ENCODE measurements at places on chromosomes 16 and 17.

- DNase-seq: peak; percentile 48
Measured at GRCh38 chr17:27381007-27381501, 75.2 kb upstream of the KSR1 start.

DNA sequence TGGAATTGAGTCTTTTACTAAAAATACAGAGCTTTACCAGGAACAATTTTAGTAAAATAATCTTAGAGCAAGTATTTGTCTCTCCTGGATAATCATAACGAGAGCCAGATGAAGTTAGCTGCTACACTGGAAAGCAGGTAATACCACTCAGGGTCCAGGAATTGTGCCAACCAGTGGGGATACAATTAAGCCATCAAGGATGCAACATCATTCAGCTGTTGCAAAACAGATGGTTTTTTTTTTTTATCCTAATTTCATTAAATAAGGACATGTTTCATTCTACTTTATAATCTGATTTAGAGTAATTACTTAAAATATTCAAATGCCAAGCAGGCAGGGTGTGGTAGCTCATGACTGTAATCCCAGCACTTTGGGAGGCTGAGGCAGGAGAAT lies 10.2 kb downstream of the MMD start:
- DNase-seq: no peak

DNA sequence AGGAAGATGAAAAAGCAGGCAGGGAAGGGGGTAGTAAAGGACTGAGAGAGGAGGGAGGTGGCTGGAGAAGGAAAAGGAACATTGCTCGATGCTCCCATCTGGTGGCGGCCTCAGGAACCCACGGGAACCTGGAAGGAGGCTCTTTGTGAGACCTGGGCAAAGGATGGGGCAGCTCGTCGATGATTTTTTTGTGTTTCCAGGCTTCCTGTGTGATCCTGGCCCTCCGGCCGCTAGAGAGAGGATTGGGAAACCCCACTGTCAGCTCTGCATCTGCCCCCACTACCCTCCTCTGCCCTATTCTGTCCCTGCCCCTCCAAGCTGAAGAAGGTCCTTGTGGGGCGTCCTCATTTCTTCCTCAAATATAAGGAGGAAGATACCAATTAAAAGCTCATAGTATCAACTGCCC lies 6.6 kb downstream of the WFIKKN2 start:
- peak; percentile 58 for DNase-seq

DNA sequence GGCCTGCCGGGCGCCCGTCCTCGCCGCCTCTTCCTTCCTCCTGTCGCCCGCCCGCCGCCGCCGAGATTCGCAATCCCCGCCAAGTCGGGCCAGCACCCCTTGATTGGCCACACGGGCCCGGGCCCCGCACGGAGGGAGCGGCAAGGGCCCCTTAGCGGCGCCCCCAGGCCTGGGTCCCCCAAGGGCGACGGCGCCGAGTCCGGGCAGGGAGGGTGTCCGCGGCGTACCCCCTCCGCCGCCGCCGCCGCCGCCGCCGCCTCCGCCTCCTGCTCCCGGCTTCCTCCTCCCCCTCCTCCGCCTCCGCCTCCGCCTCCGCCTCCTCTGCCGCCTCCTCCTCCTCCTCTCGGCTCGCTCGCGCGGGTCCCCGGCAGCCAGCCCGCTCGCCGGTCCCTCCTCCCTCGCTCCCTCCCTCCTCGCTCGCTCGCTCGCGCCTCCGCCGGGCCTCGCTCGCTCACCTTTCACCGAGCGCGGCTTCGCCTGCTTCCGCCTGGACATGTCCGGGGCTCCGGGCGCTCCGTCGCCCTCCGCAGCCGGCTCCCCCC lies 561 bp downstream of the ZNF423 start:
- peak; percentile 78 for DNase-seq

DNA sequence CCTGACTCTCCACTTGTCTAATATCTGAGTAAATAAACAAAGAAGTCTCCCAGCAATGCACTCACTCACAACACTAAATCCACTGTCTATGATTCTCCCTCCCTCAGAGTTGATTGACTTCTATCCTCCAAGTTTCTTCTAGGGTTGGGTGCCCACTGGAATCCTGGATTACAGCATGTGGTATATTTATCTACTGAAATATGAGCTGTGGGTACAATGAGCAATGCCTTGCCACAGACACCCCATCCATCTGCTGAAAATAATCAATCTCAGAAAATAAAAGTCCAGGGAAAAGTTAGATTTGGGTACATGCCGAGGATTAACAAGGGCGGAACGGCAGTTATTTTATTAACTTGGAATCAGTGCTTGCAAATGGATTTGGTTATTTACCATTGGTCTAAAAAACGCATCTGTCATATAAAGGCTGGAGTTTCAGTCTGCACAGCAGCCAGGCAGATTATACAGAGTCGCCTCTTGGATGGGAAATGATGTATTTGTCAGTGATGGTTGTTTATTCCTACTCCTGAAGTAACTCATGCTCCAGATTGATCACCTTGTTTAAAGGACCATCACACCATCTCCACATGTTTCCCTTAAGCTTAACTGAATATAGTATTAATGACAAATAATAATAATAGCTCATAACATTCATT lies 193.9 kb upstream of the SOX9 start:
- DNase-seq: no peak

- peak; percentile 77 for DNase-seq
Measured at GRCh38 chr17:15954222-15954621, 9.3 kb downstream of the ADORA2B start.

- DNase-seq: peak; percentile 3
Measured at GRCh38 chr17:48162946-48163506, 55.5 kb downstream of the SNX11 start.

GRCh38 chr16:87845213-87845612 lies 24.1 kb downstream of the SLC7A5 start:
- no peak for DNase-seq

- DNase-seq: no peak
Measured at GRCh38 chr16:67943619-67944504, at the start of gene LCAT. TSS of gene LCAT (minus strand) at chr16:67944120. CDS start at chr16:67944101, 19 bp downstream.

GRCh38 chr16:52647588-52647987 lies 100.6 kb upstream of the TOX3 start:
- DNase-seq: no peak

DNA sequence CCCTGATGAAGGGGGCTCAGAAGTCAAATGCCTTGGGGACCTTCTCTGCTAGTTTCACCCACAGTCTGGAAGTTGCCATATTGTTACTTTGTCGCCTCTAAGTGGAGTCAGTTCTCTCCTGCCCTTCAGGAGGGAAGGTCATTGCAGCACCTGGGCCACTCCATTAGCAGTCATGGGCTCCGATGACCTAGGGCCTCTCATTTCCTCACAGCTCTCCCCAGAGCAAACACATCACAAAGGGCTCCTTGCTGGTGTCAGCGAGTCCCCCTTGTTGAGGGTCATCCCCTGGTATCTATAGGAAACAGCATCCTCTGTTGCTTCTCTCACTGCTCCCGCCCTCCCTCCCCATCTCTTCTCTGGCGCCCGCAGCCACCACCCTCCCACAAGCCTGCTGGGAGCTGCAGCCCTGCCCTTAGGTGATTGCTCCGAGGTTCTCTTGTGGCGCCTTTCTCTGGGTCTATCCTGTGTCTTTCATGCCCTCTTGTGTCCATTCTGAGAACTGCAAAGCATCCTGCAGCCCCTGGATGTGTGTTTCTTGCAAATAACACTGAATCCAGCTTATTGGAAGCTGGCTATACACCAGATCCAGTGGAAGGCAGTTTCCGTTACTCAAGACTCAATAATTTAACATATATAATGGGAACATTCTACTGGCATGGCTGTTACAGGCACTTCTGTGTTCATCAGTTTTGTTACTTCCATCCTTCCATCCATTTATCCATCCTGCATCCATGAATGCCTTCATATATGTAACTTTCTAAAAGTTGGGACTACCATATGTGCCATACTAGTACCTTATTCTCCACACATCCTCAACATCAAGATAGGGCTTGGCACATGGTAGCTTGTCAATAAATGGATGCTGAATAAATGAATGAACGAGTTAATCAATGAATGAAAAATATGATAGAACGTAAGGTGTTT lies 21.2 kb downstream of the PDILT start:
- DNase-seq: peak; percentile 70

- no peak for DNase-seq
Measured at GRCh38 chr17:75115555-75115954, 5.8 kb downstream of the ARMC7 start.

GRCh38 chr16:11256661-11257130 lies 692 bp upstream of the SOCS1 start:
- peak; percentile 59 for DNase-seq

DNA sequence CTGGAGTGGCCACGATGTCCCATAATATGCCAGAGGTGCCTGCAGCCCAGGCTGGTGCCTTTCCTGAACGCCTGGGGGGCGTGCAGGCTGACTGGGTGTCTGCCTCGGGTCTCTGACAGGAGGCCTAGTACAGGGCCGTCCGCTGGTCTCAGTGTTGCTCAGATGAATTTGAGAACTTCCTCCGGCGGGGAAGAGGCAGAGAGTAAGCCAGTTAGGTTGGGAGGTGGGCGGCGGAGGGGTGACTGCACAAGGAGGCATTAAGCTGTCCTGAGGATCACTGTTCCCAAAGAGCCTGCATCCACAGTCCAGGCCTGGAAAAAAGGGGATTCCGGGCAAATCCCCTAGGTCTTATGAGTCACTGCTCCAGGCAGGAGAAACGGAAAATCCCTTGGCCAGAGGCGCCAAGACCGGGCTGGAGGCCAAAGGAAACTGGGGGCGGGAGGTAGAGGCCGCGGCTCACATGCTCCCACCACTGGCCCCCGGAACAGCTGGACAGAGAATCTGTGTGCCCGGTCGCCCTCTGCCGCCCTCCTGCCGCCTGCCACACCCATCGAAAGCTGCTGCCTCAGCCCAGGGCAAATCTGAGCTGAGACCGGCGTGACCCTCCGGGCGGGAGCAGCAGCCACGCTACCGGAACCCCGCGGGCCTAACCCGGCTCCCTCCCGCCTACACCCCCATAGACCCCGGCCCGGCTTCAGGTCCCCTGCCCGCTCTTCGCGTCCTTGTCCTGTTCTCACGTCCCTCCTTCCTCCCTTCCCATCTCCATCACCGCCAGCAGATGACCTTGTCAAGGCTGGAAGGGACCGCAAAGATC lies 1.2 kb downstream of the TRIM47 start:
- peak; percentile 92 for DNase-seq

GRCh38 chr16:56871172-56871593 lies 6.2 kb downstream of the SLC12A3 start:
- DNase-seq: peak; percentile 47

GRCh38 chr17:82110298-82110697 lies 12.3 kb upstream of the FASN start:
- no peak for DNase-seq

DNA sequence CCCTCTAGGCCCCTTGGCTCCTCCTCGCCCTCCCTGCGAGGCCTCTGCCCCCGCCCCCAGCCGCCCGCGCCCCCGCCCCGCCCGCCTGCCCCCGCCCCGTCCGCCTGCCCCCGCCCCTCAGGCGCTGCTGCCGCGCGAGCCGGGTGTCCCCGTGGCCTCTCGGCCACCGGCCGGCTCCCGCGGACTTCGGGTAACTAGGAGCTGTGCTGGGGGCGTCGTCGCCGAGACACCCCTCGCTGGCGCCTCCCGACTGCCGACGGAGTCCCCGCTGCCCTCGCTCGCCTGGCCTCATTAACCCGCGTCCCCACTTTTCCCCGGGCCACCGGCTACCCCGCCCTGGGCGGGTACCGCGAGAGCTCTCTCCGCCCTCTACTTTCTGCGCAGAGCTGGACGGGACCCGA lies at the start of gene TLCD1:
TSS of gene TLCD1 (minus strand) at position 8 of the 401 bp plus-strand sequence. CDS start 136 bp downstream, outside the sequence.
- peak; percentile 51 for DNase-seq

DNA sequence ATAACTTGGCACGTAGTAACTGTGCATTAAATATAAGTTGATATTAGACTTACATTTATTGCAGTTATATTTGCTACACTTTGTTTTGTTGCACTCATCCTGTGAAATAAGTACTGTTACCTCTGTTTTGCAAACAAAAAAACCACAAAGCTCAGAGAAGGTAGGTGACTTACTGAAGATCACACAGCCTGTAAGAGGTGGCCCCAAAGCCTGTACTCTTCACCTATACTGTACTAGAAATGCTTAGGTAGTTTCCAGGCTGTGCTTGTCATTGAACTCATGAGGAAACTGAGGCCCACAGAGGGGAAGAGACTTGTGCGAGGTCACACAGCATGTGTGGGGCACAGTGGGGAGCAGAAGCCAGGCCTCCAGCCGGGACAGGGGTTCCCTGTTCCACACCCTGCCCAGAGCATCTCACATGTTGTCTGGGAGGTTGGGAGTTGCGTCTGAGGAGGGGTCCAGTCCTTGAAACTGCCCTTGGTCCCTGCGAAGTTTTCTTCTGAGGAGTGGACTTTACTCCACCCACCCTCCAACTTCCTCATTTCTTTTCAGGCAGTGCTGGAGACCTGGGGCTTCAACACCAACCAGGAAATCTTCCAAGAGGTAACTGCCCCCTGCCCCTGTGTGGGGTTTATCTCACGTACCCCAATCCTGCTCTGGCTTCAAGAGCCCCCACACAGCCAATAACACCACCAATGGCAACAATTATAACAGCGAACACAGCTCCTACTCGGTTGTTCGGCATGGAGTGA lies 13.0 kb downstream of the CETP start:
- DNase-seq: no peak

- no peak for DNase-seq
Measured at GRCh38 chr16:3819175-3819527, 61.4 kb downstream of the CREBBP start.

- no peak for DNase-seq
Measured at GRCh38 chr16:55051571-55052347, 121.1 kb downstream of the IRX5 start.
